ENCODE measurements at places on chromosomes 7 and 10.

GRCh38 chr10:23015021-23015707 is 80.2 kb upstream of the MSRB2 start:
- no peak for DNase-seq

DNA sequence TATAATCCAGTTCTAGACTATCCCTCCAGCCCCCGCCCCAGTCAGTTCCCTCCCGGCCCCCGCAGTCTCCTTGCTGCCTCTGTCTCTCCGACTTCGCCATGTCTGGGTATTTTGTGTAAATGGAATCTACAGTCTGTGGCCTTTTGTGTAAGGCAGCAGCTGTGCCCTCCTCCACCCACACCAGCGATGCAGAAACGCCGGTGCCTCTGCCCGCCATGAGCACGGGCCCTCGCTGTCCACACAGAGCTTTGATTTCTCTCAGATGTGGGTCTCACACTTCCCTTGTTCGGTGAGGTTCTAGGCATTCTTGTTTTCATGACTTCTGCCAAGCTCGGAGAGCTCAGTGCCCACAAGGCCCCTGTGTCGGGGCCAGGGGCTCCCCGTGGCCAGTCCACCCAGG is 37.8 kb downstream of the NKX6-2 start:
- no peak for DNase-seq

- no peak for DNase-seq
Measured at GRCh38 chr10:78721231-78721630, 347.5 kb upstream of the ZMIZ1 start.

DNA sequence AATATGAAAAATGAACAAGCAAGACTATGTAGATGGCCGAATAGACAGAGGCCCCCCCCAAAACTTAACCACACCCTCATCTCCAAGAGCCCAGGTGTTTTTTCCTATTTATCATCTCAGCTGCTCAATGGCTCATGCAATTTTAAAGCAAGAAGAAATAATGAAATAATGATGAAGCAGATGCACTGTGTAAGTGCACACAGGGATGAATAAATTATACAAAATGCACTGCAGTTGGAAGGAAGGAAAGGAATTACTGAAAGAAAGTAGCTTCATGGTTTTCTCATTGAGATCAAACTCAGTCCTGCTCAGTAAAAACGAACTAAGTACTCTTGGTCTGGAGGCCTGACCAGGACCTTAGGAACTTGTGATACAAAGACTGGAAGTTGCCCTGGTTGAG is 810.1 kb downstream of the NRG3 start:
- DNase-seq: no peak

Measured in NCI-H187 treated with DMSO at 0.1 percent for 48 hours (cell line).